ENCODE measurements at places on chromosomes 1 and 21.

GRCh38 chr21:33198346-33199099 is 31.2 kb upstream of the IFNAR2 start:
- peak; percentile 61 for DNase-seq

GRCh38 chr1:19033926-19034680 is 77.6 kb upstream of the IFFO2 start:
- DNase-seq = peak; percentile 91

GRCh38 chr1:72412286-72412685 is 129.9 kb upstream of the NEGR1 start:
- peak; percentile 39 for DNase-seq

DNA sequence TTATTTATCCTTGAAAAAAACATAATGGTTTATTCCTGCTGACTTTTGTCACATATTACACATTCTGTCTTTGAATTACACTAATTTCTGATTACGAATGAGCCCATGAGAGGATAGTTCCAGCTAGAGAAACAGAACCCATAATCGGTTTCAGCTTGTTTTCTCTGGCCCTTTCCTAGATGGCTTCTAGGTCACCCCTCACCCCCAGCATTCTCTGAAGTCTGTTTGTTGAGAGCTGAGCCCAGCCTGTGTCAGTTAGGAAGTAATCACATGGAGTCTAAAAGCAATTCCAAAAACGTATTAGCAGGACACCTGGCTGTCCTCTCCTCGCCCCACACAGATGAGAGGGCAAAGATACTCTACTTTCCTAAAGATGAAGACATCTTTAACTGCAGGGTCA is 48.9 kb downstream of the KIAA1614 start:
- no peak for DNase-seq

- DNase-seq = no peak
These were observed 22.6 kb upstream of the MYSM1 start for GRCh38 chr1:58722414-58722813.

- no peak for DNase-seq
These were observed 10.4 kb downstream of the FGR start for GRCh38 chr1:27624467-27625178.

Measured in M059J (cell line).